ENCODE measurements at places on chromosomes 4 and X. TPM values are rescaled to one million over a fixed set of nuclear protein-coding genes. Genes with fewer than 3 reads are reported as not detected.
A peak's percentile ranks its signal among the peaks of the same experiment; 100 is the strongest.

DNA sequence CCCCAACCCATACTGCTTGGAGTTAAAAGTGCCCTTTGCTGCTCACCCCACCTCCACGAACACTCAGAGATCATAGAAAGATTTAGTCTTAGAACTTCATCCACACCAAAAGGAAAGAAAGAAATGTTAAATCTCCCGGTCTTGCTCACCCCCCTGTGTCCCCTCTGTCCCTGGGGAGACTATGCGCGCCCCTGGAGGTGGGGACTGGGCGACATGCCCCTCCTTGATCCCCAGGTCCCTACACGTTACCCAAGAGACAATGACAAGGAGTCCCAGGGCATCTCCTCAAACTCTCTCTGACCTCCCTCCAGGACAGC lies 620 bp downstream of the ITM2A start:
- DNase-seq: no peak

DNA sequence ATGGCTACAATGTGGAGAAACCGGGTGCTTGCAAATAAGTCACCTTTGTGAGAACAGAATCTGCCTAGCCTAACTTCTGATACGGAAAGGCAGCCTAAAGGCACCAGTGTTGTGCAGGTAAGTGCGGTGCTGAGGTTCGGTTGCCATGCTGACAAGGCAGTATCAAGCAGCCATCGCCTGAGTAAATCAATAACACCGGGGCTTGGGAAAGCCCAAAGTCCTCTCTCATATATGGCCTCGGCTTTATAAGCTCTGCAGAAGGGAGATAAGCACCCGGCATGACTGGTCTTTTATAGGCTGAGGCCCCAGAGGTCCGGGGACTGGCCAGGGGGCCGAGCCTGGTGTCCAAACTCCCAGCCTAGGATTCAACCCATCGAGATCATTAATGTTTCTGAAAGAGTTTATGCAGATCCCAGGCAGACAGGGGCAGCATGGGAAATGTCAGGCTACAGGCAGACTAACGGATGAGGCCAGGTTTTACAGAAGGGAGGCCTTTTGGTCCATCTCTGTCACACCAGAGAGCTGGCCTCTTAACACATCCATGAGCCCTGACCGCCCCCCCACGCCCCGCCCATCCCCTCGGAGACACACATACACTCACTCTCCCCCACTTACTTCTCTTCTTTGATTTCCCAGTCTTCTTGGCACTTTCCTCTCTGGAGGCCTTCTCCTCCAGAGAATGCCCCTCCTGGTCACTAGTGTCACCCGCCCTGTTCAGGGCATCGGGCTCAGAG lies 38.5 kb downstream of the ELF4 start:
- no peak for DNase-seq

Gene KIAA1210
- total RNA-seq: not detected

- DNase-seq: no peak
Measured at GRCh38 chrX:23046443-23046842, 46.7 kb downstream of the DDX53 start.

Gene MTMR8
- total RNA-seq: 0.17 TPM

DNA sequence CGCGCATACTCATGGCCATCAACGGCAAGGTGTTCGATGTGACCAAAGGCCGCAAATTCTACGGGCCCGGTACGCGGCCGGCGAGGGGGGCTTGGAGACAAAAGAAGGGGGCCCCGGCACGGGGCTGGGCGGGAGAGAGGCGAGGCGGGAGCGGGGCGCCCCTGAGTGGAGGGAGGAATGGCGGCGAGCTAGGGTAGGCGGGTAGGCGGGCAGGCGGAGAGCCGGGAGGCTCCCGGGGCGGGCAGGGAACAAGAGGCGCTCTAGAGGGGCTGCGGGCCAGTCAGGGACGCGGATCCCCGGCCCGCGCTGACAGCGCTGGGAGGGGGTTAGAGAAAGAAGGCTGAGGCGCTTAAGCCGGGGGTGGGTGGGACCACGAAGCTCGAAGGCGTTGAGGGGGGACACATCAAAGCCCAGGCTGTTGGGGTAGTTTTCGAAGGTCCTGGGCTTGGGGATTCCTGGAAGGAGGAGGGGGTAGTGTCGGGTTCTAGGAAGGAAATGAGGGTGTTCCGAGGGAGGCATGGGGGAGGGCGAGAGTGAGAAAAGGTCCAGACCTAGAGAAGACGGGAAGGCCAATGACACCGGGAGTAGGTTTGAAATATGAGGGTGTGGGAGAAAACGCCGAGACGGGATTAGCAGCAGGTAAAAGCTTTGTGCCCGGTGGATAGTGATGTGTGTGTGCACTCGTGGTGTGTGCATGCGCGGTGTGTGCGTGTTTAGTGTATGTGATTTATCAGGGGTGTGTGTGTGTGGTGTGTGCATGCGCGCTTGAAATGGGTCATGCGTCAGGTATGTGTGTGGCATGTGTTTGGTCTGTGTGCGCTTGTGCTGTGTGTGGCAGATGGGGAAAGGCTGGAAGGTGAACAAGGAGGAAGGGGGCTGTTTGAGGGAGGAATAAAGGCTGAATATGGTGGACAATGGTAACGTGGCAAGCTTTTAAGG lies 807 bp downstream of the PGRMC1 start:
- peak; percentile 41 for DNase-seq

DNA sequence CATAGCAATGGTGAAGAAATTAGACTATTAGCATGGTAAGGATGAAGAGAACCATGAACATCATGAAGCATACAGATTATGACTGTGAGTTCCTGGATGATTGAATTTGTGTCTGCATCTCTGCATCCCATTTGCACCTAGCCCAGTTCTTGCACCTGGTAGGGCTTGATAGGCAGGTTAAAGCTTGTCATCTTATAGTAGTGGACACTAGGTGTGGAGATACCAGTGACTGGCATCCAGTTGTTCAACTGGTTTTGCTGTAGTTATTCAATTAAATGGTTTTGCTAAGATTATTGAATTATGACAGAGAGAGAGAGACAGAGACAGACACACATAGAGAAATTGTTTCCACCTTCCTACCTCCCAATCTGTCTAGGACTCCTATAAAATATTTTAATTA lies 5.0 kb downstream of the ADH7 start:
- no peak for DNase-seq

Gene ZNF280C
- total RNA-seq: 1.4 TPM

Gene PRRG3
- 1.7 TPM for total RNA-seq

Gene SPATA4
- total RNA-seq: not detected

- no peak for DNase-seq
Measured at GRCh38 chrX:49930039-49930438, 7.6 kb downstream of the CLCN5 start.

Gene USP27X
- total RNA-seq: 1.9 TPM

Gene MID1
- total RNA-seq: 5.9 TPM

DNA sequence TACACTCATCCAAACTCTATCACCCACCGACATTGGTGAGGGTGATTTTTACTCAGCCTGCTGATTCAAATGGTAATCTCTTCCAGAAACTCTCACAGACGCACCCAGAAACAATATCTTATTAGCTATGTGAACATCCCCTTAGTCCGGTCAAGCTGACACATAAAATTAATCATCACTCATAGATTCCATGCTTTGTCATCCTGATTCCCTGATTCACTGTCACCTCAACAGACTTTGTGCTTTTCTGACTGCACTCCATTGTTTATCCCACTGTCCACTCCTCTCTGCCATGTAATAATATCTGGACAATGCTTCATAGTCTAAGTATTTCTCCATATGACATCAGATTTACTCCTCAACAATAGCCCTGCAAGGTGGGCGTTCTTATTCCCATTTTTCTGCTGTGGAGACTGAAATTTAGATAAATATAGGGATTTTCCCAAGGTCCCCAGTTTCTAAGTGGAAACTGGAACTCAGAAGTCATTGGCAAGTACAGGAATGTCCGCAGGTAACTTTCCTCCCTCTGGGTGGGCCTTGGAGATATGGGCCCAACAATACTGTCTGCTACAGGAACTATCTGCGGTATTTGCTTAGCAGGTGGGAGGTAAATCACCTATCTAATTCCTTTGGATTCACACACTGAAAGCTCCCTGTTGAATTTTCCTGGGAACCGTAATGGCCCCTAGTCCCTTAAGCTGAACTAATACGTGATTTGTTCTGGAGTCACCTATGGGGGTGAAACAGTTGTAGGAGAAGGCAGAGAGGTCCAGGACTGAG lies 228.6 kb upstream of the BCOR start:
- DNase-seq: no peak

DNA sequence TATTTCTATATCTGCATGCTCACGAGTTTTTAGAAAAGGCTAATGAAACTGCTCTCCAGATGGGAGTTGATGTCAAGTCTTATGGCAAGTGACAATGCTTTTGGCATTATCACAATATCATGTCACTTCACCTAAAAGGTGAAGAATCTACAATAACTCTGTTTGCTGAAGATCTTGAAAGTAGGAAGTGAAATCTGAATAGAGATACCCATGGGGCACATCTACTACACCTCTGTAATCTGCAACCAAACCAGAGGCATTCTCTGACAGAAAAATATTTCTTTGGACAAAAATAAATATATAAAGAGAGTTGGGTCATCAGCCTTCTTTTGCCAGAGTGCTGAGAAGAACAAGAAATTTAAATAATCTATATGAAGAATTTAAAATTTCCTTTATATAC lies 3.9 kb upstream of the VAMP7 start:
- DNase-seq: no peak

Gene VSIG1
- not detected for total RNA-seq

DNA sequence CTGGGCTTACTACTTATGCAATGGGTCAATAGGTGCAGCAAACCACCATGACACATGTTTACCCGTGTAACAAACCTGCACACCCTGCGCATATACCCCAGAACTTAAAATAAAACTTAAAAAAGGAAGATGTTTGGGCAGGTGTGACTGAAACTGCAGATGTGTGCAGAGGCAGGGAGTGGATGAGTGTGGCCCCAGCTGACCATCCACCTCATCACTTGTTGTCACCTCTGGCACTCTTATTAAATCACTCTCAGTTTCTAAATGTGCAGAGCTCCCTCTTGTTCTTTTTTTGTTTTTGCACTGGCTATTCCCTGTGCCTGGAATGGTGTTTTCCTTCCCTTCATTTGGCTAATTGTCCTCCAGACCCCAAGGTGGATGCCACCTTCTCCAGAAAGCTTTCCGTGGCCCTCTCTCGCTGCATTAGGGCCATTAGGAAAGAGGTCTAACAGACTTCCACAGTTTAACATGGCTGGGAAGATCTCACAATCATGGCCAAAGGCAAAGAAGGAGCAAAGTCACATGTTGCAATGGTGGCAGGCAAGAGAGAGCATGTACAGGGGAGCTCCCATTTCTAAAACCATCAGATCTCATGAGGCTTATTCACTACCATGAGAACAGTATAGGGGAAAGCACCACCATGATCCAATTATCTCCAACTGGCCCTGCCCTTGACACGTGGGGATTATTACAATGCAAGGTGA lies 58.5 kb downstream of the SLC2A9 start:
- no peak for DNase-seq

Gene RAB28
- 20.8 TPM for total RNA-seq

Gene SLC9A7
- total RNA-seq: 4.6 TPM

DNA sequence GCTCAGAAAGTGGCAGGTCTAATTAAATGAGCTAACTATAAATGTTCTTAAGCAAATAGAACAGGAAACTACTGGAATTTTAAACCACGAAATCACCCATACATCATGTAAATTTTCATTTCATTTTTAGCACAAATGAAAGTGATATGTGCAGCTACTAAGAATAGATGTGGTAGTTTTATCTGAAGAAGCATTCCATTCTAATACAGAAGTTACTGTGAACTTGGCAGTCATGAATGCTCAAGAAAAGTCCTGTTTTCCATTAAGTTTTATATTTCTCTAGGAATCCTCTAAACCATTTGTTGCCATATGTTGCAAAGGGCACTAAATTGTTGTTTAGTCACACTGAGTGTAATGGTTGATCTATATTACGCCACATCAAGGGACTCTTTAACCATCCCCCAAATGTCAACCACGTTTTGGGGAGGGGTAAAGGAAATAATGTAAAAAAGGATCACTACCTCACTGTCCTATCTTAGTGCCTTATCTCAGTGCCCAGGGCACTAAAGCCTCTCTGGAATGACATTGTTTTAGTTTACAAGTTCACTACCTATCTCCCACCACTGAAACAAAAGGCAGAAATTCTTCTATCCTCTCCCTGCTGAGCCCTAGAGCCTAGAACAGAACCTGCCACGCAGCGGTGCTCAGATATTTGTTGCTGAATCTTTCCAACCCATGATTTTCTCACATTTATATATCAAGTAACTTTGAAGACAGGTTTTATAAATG lies 118.0 kb downstream of the SHISA3 start:
- DNase-seq: no peak

Gene USP17L13
- total RNA-seq: not detected

Gene MAGEA8
- not detected for total RNA-seq

- no peak for DNase-seq
Measured at GRCh38 chr4:31236020-31236638, 516.0 kb downstream of the PCDH7 start.

DNA sequence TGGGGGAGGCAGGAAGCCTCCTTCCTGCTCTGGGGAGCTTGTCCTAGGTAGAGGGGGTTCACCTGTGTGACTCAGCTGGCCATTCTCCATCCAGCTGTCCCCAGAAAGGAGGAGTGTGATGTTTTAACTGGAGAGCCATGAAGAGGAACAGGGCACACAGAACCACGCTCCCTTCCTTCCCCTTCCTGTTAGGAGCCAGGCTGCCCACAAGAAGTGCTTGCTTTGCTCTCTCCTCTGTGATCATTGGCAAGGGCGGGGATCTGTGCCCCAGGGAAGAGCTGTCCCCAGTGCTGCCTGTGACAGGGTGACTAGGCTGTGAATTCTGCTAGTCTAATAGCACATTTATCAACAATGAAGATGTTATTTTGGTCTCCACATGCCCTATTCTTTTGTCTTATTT lies 169.6 kb upstream of the GATB start:
- DNase-seq: peak; percentile 35

Gene SLC26A1
- not detected for total RNA-seq

DNA sequence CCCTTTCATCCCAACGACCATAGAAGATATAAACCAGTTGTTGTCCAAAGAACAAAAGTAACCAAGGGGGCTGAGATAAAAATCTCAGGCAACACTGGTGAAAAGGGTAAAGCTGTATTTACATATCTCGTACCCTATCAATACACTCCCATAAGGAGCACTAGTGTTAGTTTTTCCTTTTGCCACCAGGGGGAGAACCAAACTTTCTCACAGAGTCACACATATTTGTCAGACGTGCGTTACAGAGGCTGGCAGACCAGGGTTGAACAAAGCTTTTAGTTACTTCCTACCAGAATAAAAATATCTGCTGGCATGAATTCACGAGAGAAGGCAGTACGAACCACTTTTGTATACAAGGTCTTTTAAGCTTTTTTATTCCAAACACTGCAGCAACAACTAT lies 88.3 kb downstream of the AMELX start:
- DNase-seq: no peak

Gene TLL1
- 0.74 TPM for total RNA-seq

Gene IQSEC2
- total RNA-seq: 12.0 TPM

DNA sequence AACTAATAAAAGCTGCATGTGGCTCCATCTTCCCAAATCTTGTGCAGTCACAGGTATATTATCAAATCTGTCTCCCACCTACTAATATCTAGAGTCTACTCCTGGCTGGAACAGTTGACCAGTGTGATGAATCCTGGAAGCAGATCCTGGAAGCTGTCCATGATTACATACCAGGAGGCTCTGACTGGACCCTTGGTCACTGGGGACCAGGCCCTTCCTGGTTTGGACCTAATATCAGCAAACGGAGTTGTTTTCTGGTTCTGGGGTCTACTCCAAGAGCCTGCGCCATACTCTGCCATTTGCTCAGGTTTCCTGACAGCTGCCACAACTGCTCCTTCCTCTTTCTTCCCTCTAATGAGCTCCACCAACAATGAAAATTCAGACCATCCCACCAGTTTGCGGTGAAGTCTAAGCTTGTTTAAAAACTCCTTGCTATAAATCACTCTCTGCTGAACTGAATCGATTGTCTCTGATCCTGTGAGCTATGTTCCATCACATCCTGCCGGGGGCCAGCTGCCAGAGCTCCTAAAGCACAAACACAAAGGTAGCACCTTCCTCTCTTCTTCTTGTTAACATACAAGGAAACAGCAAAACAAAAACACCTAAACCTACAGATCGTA lies 114.2 kb downstream of the PALLD start:
- DNase-seq: no peak
